ENCODE measurements at places on chromosomes 1 and 21. TPM values are rescaled to one million over a fixed set of nuclear protein-coding genes. Genes with fewer than 3 reads are reported as not detected.

The SPATA45 gene
- total RNA-seq, result not detected

The ZNF648 gene
- total RNA-seq, result not detected

The TNFRSF18 gene
- total RNA-seq, result 2.1 TPM

The TCHH gene
- total RNA-seq, result not detected

The AKR1A1 gene
- total RNA-seq, result 124 TPM

The MYOG gene
- 22.8 TPM for total RNA-seq

The PDE4B gene
- total RNA-seq, result 3.7 TPM

The BCL2L15 gene
- not detected for total RNA-seq

The A3GALT2 gene
- 1.0 TPM for total RNA-seq

The RASSF5 gene
- 1.6 TPM for total RNA-seq

The RAB7B gene
- total RNA-seq, result 1.8 TPM

The MIXL1 gene
- total RNA-seq, result not detected

The GJA5 gene
- total RNA-seq, result 0.26 TPM

The TSPEAR gene
- not detected for total RNA-seq

The PRR9 gene
- total RNA-seq, result not detected

The OR2M3 gene
- not detected for total RNA-seq

The NBPF4 gene
- total RNA-seq, result not detected

The ADAM30 gene
- 0.16 TPM for total RNA-seq

The RAB13 gene
- total RNA-seq, result 103 TPM

The CFHR3 gene
- total RNA-seq, result not detected

The NT5C1A gene
- not detected for total RNA-seq

The OLFML3 gene
- 97.4 TPM for total RNA-seq

The SPRR5 gene
- total RNA-seq, result not detected

The AMY1A gene
- not detected for total RNA-seq

The LCE1D gene
- total RNA-seq, result not detected

The FAM131C gene
- not detected for total RNA-seq

The ANGPTL3 gene
- total RNA-seq, result not detected

The TSSK3 gene
- total RNA-seq, result not detected

The OR6K2 gene
- total RNA-seq, result not detected

The CCDC28B gene
- 24.6 TPM for total RNA-seq

The AMY1C gene
- total RNA-seq, result not detected

The TRNP1 gene
- 66.3 TPM for total RNA-seq

The LHX8 gene
- not detected for total RNA-seq

The PTGER3 gene
- total RNA-seq, result 0.39 TPM

The ANKRD65 gene
- 3.1 TPM for total RNA-seq

The NKAIN1 gene
- not detected for total RNA-seq

The KCNQ4 gene
- 0.08 TPM for total RNA-seq

The NPL gene
- 0.52 TPM for total RNA-seq

The GUCA2B gene
- total RNA-seq, result not detected

The RNF186 gene
- total RNA-seq, result not detected

The FALEC gene
- not detected for total RNA-seq

The KPRP gene
- total RNA-seq, result not detected

The SMCP gene
- total RNA-seq, result not detected

The EPB41 gene
- total RNA-seq, result 3.5 TPM

The SEC16B gene
- total RNA-seq, result 2.1 TPM

The CCDC185 gene
- total RNA-seq, result not detected

The PDC gene
- not detected for total RNA-seq
